ENCODE measurements at places on chromosomes 5 and 9. TPM values are rescaled to one million over a fixed set of nuclear protein-coding genes. Genes with fewer than 3 reads are reported as not detected.

ENDOG gene
- polyA plus RNA-seq: 61.5 TPM

AMBP gene
- not detected for polyA plus RNA-seq

PNPLA7 gene
- 0.72 TPM for polyA plus RNA-seq

CDKN2AIPNL gene
- 77.0 TPM for polyA plus RNA-seq

ACTL7B gene
- not detected for polyA plus RNA-seq

TRIM7 gene
- polyA plus RNA-seq: 2.1 TPM

PCDHA7 gene
- polyA plus RNA-seq: 2.9 TPM

ADAMTS16 gene
- polyA plus RNA-seq: 1.3 TPM

PRLR gene
- 0.50 TPM for polyA plus RNA-seq

CTSV gene
- polyA plus RNA-seq: 0.32 TPM

PCDHA5 gene
- 1.4 TPM for polyA plus RNA-seq

FRMD3 gene
- 11.1 TPM for polyA plus RNA-seq

BAAT gene
- 0.44 TPM for polyA plus RNA-seq

ENHO gene
- 172 TPM for polyA plus RNA-seq

SEMA5A gene
- 3.2 TPM for polyA plus RNA-seq

TMEFF1 gene
- polyA plus RNA-seq: 295 TPM

NFIB gene
- polyA plus RNA-seq: 0.18 TPM

MAST4 gene
- polyA plus RNA-seq: 2.3 TPM

Measured in neural cell (in vitro differentiated cells).